NCI-H2171 treated with DMSO at 0.1 percent for 48 hours (cell line): ENCODE measurements at places on chromosomes 6 and 20.

DNA sequence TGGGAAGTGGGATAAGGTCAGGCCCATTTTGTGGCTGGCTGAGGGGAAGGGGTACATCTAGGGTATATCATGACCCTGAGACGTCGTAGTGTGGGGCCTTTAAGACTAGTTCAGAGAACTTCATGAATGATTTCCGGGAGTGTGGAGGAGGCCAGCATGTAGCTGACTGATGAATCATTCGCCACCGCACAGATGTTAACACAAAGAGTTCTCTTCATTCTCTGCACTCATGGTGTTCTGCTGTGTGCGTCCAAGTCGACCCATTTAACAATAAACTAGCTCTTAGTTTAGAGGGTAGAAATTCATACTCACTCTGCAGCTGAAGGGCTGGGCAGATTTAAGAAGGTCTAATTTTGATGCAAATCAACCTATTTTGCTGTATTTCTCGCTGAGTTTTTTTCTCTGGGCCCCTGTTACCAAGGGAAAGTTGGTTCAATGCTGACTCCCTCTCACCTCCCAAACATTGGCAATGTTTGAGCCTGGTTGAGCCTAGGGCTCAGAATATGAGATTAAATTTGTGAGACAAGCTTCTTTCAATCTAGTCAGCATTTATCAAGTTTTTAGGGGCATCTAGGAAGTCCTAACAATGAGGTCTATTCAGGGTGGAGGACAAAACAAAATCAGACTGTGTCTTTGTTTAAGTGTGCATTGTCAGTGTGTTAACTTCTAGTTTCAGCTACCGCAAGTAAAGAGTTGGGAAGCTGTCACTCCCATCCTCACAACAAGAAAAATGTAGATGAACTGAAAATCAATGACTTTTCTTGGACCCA is 106.8 kb upstream of the CBLN4 start:
- DNase-seq, result no peak

DNA sequence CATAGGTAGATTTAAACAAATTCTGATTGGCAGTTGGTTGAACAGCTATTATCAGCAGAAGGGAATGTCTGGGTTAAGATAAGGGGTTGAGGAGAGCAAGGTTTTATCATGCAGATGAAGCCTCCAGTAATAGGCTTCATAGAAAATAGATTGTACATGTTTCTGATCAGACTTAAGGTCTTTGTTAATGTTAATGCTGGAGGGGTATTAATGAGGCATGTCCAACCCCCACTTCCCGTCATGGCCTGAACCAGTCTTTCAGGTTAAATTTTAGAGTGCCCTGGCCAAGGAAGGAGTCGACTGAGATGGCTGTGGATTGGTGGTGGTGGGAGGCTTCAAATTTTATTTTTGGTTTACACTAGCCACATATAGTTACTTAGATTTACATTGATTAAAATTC is 3.4 kb downstream of the CLPSL1 start:
- DNase-seq, result no peak

GRCh38 chr20:35599776-35600120 is 15.9 kb upstream of the SPAG4 start:
- DNase-seq, result no peak

DNA sequence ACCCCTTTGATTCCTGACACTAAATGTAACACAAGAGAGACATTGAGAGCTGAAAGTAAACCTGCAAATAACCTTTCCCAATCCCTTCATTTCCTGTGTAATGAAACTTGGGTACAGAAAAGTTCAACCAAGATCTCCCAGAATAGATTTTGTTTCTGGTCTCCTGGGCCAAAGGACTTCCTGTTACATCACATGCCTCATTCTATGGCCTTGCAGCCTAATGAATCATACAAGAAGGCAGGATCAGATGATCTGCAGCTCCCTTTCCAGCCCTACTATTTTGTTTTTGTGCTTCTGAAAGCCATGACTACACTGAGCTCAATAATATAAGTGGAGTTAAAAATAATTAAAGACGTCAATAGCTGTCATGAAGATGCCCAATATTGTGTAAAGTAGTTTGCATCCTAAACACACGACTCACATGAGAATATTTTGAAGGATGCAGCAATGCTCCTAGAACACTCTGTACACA is 73.4 kb upstream of the NOX3 start:
- DNase-seq, result no peak

- DNase-seq, result no peak
Measured at GRCh38 chr6:139490482-139490881, 116.0 kb upstream of the CITED2 start.

- DNase-seq, result no peak
Measured at GRCh38 chr6:62980724-62981123, 230.5 kb upstream of the FKBP1C start.

DNA sequence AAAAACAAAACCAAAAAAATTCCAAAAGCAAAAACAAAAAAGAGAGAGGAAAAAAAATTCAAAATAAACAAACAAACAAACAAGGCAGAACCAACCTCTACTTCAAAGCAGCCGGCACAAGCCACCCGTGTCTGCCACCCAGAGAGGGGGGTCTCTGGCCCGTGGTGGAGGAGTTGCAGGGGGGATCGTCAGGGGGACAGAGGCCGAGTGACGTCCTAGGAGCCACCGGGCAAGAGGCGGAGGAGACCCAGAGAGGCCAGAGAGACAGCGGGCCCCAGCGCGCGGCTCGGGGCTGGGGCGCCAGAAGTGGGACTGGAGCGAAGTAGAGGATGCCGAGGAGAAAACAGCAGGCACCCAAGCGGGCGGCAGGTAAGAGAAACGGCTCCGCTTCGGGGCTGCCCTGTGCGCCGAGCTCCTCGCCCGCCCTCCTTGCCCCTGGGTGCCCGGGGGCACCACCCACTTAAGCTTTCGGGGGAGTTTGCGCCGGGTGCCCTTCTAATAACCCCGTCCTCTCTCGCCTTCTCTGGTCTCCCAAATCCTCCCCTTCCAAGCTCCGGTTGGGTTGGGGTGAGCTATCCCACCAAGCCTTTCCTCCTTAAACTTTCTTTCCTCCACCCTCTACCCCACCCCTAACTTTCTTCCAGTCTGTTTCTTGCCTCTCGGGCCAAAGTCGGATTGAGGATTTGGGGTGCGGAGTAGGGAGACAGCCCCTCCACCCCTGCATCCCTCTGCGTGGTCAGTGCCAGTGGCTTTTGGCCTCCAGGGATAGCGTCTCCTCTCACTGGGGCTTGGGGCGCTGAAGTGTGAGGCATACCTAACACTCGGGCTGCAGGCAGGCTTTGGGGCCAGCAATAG is 1.0 kb downstream of the TSHZ2 start:
- DNase-seq, result no peak

GRCh38 chr6:80579391-80580023 is 473.0 kb downstream of the BCKDHB start:
- no peak for DNase-seq

DNA sequence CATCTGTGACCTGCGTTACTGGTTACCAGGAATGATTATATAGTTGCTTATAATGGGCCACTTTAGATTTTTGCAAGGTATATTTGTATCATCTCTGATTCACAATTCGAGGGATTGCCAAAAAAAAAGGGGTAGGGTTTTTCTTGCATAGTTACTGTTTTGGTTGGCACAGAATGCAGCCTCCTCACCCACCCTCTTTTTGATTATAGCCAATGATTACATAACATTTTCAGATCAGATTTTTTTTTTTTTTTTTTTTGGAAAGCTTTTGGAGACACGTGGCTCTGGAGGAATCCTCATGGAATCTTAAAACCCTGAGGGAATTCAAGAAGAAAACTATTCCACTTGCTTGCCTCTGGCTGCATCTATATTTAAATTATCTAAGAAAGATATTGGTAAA is 53.7 kb downstream of the UST start:
- DNase-seq, result no peak

- no peak for DNase-seq
Measured at GRCh38 chr20:22511943-22512910, 72.1 kb downstream of the FOXA2 start.

GRCh38 chr6:126077810-126078776 is 91.8 kb downstream of the TRMT11 start:
- DNase-seq, result no peak

GRCh38 chr6:40439026-40439800 is 148.0 kb downstream of the LRFN2 start:
- DNase-seq, result peak; percentile 33

DNA sequence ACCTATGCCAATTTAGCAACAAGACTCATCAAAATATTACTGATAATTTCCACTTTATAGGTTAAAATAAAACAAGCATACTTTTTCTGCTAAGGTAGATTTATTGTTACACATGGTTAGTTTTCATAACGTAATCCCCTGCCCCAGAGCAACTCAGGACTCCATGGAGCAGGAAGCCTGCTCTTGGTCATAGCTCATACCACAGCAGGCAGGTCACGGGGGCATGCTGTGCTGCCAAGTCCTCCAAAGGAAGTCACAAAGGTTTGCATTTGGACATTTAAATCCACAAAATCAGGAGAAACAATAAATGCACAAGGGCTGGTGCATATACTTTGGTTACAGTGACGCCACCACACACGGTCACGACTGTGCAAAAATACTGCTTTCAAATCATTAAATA is 12.5 kb downstream of the GZF1 start:
- no peak for DNase-seq

- DNase-seq, result no peak
Measured at GRCh38 chr6:144460327-144461095, 175.4 kb downstream of the UTRN start.

GRCh38 chr6:168127384-168127868 is 48.4 kb upstream of the FRMD1 start:
- DNase-seq, result no peak

GRCh38 chr20:14935285-14935684 is 597.9 kb upstream of the FLRT3 start:
- DNase-seq, result peak; percentile 23

- DNase-seq, result peak; percentile 52
Measured at GRCh38 chr6:36997811-36998722, 7.4 kb upstream of the FGD2 start.

DNA sequence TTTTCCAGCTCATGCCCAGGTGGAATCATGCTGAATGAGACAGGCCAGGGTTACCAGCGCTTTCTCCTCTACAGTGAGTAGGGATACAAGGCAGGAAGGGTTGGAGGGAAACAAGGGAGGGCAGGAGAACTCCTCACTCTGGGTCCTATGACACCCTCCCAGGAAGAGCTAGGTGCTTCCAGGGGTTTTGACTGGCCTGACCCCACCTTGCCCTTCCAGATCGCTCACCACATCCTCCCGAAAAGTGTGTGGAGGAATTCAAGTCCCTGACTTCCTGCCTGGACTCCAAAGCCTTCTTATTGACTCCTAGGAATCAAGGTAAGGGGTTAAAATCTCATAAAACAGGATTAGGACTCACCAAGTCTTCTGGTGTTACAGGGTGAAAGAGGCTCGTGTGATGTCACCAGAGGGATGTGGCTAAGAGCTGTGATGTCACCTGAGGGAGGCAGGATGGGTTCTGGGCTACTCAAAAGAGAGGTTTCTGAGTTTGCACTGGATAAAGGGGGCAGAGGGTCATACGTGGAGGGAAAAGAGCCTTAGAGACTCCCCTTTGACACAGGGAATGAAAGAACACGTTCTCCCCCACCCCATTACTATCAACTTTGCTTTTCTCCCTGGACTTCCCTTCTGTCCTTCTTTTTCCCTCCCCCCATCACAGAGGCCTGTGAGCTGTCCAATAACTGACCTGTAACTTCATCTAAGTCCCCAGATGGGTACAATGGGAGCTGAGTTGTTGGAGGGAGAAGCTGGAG is 1.9 kb downstream of the APOM start:
- no peak for DNase-seq

GRCh38 chr6:109715616-109716015 is 24.5 kb downstream of the FIG4 start:
- no peak for DNase-seq

DNA sequence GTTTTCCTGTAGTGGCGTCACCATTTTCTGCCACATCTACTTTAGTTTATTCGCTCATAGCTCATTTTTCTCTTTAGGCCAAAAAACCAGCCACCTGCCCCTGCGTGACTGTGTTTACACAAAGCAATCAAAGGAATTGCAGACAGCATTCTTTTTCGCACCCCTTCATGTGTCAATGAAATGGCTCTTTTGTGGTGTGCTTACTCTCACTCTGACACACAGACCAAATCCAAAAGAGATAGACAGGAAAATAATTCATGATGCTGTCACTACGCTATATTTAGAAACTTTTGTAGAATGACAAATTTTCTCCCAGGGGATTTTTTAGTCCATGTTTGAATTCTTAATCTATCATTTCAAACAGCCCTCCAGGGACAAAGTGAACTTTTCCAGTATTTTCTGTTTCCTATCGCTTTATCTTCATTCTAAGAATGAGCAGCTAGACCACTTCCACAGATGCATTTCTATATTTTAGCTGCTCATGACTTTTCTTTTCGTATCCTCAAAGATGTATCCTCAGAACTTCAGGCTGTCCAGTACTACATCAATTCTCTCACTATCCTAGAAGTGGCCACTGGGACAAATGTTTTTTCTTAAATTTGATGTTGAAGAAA is 37.9 kb upstream of the KHDRBS2 start:
- no peak for DNase-seq

DNA sequence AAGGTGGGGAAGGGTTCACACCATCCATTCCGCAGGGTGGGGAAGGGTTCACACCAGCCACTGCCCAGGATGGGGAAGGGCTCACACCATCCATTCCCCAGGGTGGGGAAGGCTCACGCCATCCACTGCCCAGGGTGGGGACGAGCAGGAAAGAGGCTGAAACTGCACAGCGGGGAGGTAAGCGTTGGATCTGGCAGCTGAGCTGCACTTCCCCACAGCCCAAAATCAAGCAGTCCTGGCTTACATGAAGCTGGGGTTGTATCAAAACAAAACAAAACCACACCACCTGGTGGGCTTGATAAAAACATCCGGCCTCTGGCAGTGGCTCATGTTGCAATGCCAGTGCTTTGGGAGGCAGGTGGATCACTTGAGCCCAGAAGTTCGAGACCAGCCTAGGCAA is 268.5 kb downstream of the TAF4 start:
- no peak for DNase-seq

GRCh38 chr20:52892023-52892422 is 80.1 kb upstream of the TSHZ2 start:
- DNase-seq, result no peak

- DNase-seq, result peak; percentile 48
Measured at GRCh38 chr6:168877821-168878282, 375.8 kb downstream of the THBS2 start.

DNA sequence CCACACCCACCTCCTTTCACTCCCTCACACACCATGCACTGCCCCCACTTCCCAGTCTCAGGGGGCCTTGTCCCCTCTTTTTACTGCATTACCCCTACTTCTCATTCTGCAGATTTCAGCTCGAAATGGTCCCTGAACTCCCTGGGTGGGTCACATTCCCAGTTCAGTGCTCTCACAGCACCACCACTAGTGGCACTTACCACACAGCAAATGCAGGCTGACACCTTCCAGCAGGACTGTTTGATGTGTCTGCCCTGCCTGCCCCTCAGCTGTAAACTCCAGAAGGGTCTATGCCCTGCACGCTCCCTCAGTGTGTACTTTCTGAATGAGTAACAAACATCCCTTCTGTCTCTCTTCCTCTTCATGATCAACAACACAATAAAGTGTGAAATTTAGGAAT is 4.0 kb downstream of the DYNLT1 start:
- no peak for DNase-seq

- no peak for DNase-seq
Measured at GRCh38 chr6:155791186-155791585, 335.5 kb upstream of the NOX3 start.

- no peak for DNase-seq
Measured at GRCh38 chr20:37821696-37822095, 81.2 kb upstream of the VSTM2L start.
